Smooth muscle cell of the umbilical artery (primary cell): ENCODE measurements at places on chromosomes 3 and 15. TPM values are rescaled to one million over a fixed set of nuclear protein-coding genes. Genes with fewer than 3 reads are reported as not detected.

CDCP1 gene
- 10.4 and 76.4 TPM in 2 replicates for total RNA-seq

GP9 gene
- total RNA-seq = not detected in 2 replicates

SLC6A11 gene
- total RNA-seq = not detected in 2 replicates

PLS1 gene
- total RNA-seq = 2.7 and 3.2 TPM in 2 replicates

DUOXA2 gene
- total RNA-seq = not detected in 2 replicates
